Smooth muscle cell of bladder (primary cell): ENCODE measurements at places on chromosomes 6 and 20. TPM values are rescaled to one million over a fixed set of nuclear protein-coding genes. Genes with fewer than 3 reads are reported as not detected.

NFATC2 gene
- total RNA-seq, result under 0.01 TPM in 2 replicates

KCNK17 gene
- not detected in 2 replicates for total RNA-seq

TTI1 gene
- total RNA-seq, result 14.6 and 14.9 TPM in 2 replicates

KCNK15 gene
- 0.28 and 0.83 TPM in 2 replicates for total RNA-seq

TBC1D20 gene
- total RNA-seq, result 30.3 and 38.5 TPM in 2 replicates

DCDC2 gene
- 0.09 and 0.14 TPM in 2 replicates for total RNA-seq

GSTA2 gene
- total RNA-seq, result not detected in 2 replicates

CST7 gene
- not detected in 2 replicates for total RNA-seq

DDX39B gene
- 317 and 461 TPM in 2 replicates for total RNA-seq

CYP24A1 gene
- total RNA-seq, result 0.28 and 0.85 TPM in 2 replicates

EDN1 gene
- total RNA-seq, result 0.43 and 2.0 TPM in 2 replicates

PI3 gene
- total RNA-seq, result not detected in 2 replicates

HMGCLL1 gene
- 0.18 and 0.28 TPM in 2 replicates for total RNA-seq

FLOT1 gene
- 90.2 and 100 TPM in 2 replicates for total RNA-seq

RNF217 gene
- 10.4 and 16.8 TPM in 2 replicates for total RNA-seq

ADTRP gene
- 2.7 and 3.5 TPM in 2 replicates for total RNA-seq

GHRH gene
- total RNA-seq, result not detected in 2 replicates

EBF4 gene
- 0.57 and 1.8 TPM in 2 replicates for total RNA-seq

TRIM10 gene
- not detected in 2 replicates for total RNA-seq

KHDRBS2 gene
- not detected in 2 replicates for total RNA-seq

TEAD3 gene
- total RNA-seq, result 5.4 and 6.8 TPM in 2 replicates

LPA gene
- total RNA-seq, result not detected in 2 replicates

VGLL2 gene
- not detected in 2 replicates for total RNA-seq

TPX2 gene
- 4.6 and 5.6 TPM in 2 replicates for total RNA-seq

BHLHE23 gene
- not detected in 2 replicates for total RNA-seq

TMEM14C gene
- total RNA-seq, result 122 and 126 TPM in 2 replicates

CDSN gene
- total RNA-seq, result under 0.01 TPM in 1 of 2 replicates, not detected in the other

SEMG1 gene
- not detected in 2 replicates for total RNA-seq

HLA-DOA gene
- total RNA-seq, result under 0.01 TPM in 1 of 2 replicates, not detected in the other

MUC21 gene
- not detected in 2 replicates for total RNA-seq

PXDC1 gene
- 40.7 and 49.5 TPM in 2 replicates for total RNA-seq

AGPAT4 gene
- 9.3 and 15.1 TPM in 2 replicates for total RNA-seq

SLC22A2 gene
- not detected in 2 replicates for total RNA-seq

LAMA2 gene
- 262 and 289 TPM in 2 replicates for total RNA-seq

POPDC3 gene
- 8.2 and 14.3 TPM in 2 replicates for total RNA-seq

FOXF2 gene
- 2.1 and 3.8 TPM in 2 replicates for total RNA-seq

ENPP1 gene
- 4.7 and 8.7 TPM in 2 replicates for total RNA-seq

TRAPPC3L gene
- 0.09 and 0.14 TPM in 2 replicates for total RNA-seq

CD24 gene
- 0.57 and 0.83 TPM in 2 replicates for total RNA-seq

PNPLA1 gene
- under 0.01 TPM in 1 of 2 replicates, not detected in the other for total RNA-seq

KIZ gene
- total RNA-seq, result 26.6 and 30.0 TPM in 2 replicates

DLL1 gene
- total RNA-seq, result 0.46 and 3.1 TPM in 2 replicates

MYMX gene
- total RNA-seq, result not detected in 2 replicates

AIF1 gene
- not detected in 2 replicates for total RNA-seq

LINC00237 gene
- not detected in 2 replicates for total RNA-seq

ENPP3 gene
- 0.14 and 0.37 TPM in 2 replicates for total RNA-seq

KCNK16 gene
- total RNA-seq, result not detected in 2 replicates

MUCL3 gene
- not detected in 2 replicates for total RNA-seq

PLN gene
- 0.28 and 0.74 TPM in 2 replicates for total RNA-seq

SNAP91 gene
- total RNA-seq, result under 0.01 and 0.09 TPM in 2 replicates

C6orf52 gene
- 0.43 TPM in 1 of 2 replicates, not detected in the other for total RNA-seq

C20orf202 gene
- total RNA-seq, result not detected in 2 replicates
